ENCODE measurements at places on chromosomes 13 and 19.

GRCh38 chr13:31945202-31945961, 86.2 kb upstream of the FRY start:
- peak; percentile 60 for DNase-seq

DNA sequence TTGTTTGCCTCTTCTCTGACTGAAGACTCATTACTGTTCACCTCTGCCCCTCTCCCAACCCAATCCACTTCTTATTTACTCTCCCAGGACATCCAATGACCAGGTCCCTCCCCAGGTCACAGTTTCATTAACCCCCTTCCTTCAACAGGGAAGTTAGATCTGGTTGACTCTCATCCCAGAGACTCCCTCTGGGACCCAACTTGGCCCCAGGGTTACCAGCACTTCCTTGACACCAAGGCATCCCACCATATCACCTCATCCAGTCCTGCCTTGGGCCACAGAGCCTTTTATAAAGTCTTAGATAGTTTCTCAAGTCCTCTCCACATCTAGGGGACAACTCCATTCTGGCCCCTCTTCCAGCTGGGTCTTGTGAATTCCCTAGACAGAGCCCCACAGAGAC, 470.6 kb upstream of the TSHZ3 start:
- no peak for DNase-seq

GRCh38 chr19:7879836-7880235, 5.6 kb upstream of the PRR36 start:
- DNase-seq, result no peak

DNA sequence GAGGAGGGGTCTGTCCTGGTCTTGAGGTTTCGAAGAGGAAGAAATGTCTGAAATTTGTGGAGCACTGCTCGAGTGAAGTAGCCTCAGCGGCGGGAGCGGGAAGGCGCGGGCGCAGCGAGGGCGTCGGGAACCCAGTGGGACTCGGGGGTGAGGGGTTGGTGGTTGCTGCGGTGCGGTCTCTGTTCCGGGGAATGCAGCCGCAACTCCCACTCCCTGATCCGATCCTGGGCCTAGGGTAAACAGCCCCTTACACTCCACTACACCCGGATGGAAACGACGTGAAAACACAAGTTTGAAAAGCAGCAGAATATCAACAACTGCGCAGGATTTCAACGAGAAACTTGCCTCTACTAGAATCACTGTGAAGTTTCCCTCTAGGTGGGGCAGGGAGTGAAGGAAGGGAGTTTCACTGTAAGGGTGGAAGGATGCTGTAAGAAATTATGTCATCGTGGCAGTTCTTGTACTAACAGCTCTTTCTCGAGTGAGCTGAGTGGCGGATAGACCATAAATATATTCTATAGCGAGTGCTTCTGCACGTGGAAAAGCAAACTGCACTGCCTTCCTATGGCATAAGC, 2.0 kb upstream of the KLF12 start:
- peak; percentile 86 for DNase-seq

GRCh38 chr13:50513300-50513877, 330.1 kb downstream of the DLEU7 start:
- peak; percentile 49 for DNase-seq

GRCh38 chr19:46069806-46070341, 29.1 kb upstream of the IGFL4 start:
- DNase-seq, result no peak

DNA sequence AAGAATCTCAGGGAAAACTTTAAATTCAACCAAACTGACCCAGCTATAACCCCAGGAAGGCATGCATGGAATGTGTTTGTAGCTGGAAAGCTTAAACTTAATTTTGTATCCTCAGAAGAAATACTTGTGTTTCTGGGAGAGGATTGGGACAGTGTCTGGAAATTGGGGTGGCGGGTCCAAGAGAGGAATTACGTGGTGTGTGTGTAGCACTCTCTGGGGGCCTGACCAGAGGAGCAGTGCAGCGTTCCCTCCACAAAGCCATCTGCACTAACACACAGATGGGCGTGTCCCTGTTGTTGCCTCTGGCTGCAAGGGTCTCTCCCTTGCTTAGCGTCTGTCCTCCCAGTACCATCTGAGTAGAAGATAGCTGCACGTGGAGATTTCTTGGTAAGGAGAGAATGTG, 6.4 kb downstream of the GARRE1 start:
- DNase-seq, result no peak

DNA sequence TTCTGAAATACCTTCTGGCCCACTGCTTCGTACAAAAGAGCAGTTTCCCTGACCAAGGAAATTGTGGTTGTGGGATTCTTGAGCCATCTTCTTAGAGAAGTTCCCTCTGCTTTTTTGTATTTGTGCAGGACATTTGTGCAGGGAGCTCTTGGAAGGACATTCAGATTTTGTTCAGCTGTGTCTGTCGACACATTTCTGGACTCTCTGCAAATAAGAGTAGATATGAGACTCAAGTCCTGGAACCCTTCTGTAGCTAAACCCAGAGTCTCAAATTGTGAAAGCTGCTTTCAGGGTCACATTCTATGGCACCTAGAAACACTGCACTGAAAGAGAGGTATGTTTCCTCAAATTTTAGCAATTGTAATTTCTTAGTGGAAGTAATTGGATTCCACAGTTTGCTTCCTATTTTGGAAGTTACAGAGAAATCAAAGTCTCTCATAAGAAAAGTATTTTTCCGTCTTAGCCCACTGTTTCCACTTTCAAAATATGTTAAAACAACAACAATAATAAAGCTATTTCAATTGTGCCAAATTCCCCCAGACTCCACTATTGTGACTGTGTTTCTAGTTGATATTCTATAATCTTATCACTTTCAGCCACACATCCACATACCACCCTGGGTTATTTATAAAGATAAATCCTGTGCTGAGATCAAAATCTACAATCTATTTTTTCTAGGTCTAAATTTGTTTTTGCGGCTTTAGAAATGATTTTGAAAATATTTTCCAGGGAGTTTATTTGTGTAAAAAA, 224.0 kb downstream of the COG6 start:
- no peak for DNase-seq

- no peak for DNase-seq
Measured at GRCh38 chr13:111242585-111242984, 77.9 kb upstream of the TEX29 start.

- no peak for DNase-seq
Measured at GRCh38 chr13:22596171-22596863, 584.5 kb upstream of the SGCG start.

DNA sequence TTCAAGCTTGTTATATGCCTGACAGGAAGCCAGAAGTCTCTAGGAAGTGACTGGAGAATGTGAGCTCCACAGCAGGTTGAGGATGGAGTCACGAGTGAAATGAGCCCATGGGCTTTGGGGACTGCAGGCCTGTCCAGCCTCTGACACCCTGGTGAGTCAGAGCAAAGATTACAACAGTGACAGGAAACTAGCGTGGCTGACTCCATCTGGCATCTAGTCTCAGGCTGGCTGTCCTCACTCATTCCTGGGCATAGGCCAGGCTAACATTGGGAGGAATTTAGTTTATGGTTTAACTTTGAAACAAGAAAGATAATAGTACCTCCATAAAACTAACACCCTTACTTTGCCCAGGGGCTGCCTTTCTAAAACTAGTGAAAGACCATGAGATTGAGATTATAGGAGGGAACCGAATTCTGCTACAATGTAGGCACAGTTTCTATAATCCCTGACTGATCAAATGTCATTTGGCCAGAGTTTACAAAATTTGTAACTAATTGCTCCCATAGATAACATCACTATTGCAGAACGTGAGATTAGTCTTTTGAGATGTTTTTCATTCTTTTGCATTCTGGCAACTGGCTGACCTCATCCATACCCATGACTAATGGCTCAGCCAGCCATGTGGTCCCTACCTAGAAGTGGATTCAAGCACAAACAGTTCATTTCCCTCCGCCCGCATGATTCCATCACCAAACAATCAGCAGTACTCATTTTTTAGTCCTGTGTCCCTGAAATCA, 28.4 kb downstream of the PSG1 start:
- no peak for DNase-seq

- no peak for DNase-seq
Measured at GRCh38 chr19:2736550-2737190, 3.1 kb downstream of the SLC39A3 start.

GRCh38 chr19:6744381-6745301, 5.2 kb downstream of the TRIP10 start:
- no peak for DNase-seq

GRCh38 chr19:54179921-54180461, 7.0 kb upstream of the TMC4 start:
- no peak for DNase-seq

GRCh38 chr13:44125943-44126469, 246.3 kb downstream of the LACC1 start:
- no peak for DNase-seq

DNA sequence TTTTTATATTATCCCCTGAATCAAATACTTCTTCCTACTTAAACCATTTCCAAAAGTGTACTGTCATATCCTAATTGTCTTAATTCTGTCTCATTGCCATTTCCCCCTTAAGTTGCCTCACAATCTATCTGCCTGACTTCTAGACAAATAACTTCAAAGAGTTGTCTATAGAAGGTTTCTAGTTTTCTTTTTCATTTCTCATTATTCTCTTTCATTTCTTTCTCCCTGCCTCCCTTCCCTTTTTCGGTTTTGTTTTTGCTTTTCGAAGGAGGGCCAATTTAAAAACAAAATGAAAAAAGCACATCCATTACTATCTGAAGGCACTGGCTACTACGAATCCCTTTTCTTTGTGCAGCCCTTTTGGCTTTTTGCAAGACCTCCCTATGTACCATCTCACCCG, 367.2 kb downstream of the DNAJC15 start:
- DNase-seq, result no peak

GRCh38 chr13:64709079-64709478, 2521.1 kb downstream of the PCDH9 start:
- DNase-seq, result no peak

- no peak for DNase-seq
Measured at GRCh38 chr19:13804830-13805683, 9.8 kb downstream of the ZSWIM4 start.

GRCh38 chr19:35483089-35483488, 7.2 kb downstream of the KRTDAP start:
- no peak for DNase-seq

DNA sequence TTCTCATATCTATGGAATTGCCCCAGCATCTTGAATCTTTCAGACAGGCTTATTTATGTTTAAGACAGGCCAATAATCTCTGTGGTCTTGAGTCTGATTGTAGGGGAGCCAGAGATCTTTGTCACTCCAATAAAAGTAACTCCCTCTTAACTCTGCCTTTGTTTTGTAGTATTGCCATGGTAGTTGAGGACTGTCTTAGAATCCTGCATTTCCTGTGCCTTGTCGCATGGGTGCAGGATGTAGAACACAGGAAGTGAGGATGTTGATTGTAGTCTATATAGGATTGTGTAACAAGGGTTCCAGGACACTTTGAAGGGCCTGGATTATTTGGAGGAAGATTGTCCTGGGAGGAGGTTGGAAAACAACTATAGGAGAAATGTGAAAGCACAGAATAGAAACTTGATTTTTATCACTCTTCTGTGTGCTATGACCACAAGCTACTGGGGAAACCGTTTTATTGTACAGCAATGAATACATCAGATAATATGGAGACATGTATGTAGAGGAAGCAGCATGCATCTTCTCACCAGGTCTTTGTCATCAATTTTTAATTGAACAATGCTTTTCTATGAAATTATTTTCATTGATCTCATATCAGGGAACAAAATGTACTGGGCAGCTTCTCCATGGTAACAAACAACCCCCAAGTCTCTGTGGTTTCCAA, 411.7 kb downstream of the FGF9 start:
- DNase-seq, result no peak

- DNase-seq, result peak; percentile 66
Measured at GRCh38 chr19:19034204-19034624, 811 bp downstream of the ARMC6 start.

GRCh38 chr19:33906578-33907335, 110.1 kb downstream of the KCTD15 start:
- DNase-seq, result no peak

- DNase-seq, result no peak
Measured at GRCh38 chr13:33310245-33311038, 24.9 kb upstream of the STARD13 start.

DNA sequence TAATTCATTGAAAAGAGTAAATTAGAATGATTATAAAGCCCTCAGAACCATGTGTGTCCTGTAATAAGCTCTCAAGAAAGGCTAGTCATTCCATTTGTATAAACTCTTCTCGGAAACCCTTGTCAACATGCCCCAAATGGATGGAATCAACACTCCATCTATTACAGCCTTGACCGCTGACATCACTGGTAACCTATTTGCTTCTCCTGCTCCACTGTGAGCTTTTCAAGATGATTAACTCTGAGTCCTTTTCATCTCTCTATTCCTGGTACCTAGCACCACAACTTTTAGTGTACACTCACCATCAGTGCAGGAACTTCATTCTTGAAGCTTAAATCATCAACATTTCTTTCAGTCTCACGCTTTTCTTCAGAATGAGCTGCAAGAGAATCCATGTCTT, 612.0 kb downstream of the DCT start:
- DNase-seq, result no peak

- no peak for DNase-seq
Measured at GRCh38 chr19:56108447-56109195, 12.5 kb downstream of the ZNF787 start.

- no peak for DNase-seq
Measured at GRCh38 chr13:73081256-73081915, 22.6 kb downstream of the KLF5 start.

- no peak for DNase-seq
Measured at GRCh38 chr13:110397436-110398115, 90.5 kb downstream of the COL4A2 start.

GRCh38 chr19:55973982-55974381, 12.6 kb upstream of the NLRP5 start:
- no peak for DNase-seq

- no peak for DNase-seq
Measured at GRCh38 chr13:44093607-44094564, 214.2 kb downstream of the LACC1 start.

DNA sequence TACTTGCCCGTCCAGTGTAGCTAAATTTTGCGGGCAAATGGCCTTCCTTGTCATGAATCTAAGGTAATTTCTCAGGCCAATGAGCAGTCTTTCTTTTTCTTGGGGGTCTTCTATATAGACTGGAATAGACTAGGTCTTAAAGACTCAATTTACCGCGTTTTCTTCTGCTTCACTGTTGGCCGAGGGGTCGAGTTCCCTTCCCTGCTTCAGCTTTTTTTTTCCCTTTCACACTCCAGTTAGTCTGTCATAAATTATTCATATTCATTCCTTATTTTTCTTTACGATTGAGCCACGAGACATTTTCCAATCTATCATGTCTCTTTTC, 276 bp downstream of the ALG11 start:
- DNase-seq, result no peak
